ENCODE measurements at places on chromosomes 11 and 22.
A peak's percentile ranks its signal among the peaks of the same experiment; 100 is the strongest.

DNA sequence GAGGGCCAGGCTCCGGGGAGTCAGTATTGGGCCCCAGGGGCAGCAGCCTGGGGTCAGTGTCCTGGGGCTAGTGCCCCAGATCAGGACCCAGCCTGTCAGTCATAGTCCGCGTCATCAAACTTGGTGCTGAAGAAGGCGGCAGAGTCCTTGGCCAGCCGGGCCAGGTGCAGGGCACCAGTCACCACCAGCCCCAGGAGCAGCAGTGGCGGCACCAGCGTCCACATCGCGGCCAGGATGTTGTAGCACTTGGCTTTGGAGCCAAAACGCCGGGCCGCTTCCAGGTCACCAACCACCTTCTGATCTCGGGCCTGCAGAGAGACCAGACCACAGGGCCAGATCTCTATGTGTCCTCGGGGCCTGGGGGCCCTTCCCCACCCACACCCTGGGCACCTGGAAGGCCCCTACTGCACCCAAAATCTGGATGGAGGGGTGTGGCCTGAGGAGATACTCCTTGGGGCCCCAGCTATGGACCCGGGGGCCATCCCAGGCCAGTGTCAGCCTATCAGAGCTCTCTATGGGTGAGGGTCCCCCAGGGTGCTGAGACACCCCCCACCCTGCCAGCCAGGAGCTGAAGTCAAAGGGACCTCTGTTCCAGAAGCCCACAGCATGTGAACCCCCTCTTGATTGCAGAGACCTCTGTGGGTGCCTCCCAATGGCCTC lies 790 bp downstream of the IFITM5 start:
- DNase-seq = no peak

DNA sequence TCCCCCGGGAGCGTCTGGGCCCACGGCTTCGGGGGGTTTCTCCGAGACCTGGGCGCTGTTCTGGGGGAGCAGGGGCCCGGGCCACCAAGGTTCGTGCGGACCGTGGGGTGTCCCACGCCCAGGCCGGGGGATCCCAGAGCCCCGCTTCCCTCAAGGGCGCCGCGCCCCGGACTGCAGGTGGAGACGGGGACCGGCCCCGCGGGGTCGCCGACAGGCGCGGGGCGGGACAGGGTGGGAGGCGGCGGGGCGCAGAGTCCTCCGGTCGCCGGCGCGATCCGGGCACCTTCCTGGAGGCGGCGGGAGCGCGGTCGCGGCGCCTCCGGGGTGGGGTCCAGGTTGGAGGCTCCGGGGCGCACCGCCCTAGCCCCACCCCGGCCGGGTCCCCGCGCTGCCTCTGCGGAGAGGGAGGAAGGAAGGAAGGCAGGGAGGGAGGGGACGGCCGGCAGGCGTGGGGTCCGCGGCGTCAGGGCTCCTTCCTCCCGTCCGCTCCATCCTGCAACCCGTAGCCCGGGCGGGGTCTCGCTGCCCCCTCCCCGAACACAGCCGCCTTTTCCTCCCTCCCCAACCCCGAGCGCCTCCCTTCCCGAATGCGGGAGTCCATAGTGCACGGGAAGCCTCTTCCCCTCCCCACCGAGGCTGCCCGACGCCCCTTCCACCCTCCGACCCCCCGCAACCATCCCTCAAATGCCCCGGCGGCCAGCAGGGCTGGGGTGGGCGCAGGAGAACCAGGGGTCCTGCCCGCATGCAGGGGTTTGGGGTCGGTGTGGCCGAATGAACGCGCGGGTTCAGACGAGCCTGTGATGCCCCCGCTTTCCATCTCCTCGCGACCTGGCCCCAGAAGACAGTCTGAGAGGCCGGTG lies 4.3 kb upstream of the ZBED4 start:
- DNase-seq = no peak

- DNase-seq = no peak
Measured at GRCh38 chr11:88179971-88180629, 4.9 kb upstream of the RAB38 start.

DNA sequence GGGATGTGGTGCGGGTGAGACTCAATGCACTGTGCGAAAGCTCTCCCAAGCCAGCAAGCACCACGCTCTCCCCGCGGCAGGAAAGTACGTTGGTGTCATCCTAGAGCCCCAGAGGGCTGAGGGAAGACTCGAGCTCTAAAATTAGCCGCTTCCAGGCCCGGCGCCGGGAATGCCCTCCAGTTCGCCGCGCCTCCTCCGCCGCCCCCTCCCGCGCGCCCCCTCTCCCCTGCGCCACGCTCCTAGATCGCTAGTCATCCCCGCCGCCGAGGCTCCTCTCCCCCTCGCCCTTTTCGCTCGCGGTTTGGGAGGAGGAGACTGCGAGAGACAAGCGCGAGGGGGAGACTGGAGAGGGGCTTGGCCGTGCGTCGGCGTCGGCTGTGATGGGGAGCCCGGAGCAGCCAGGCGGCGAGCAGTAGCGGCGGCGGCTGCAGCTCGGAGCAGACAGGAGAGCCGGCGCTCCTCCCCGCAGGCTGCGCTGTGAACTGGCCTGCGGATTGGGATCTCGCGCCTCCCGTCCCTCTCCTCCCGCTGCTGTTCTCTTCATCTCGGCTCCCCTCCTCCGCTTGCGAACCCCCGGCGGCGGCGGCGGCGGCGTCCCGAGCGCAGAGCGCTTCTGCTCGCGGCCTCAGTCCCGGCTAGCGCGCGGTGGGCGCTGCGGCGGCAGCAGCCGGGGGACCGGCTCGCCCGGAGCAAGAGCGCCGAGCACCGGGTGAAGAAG lies at the start of gene FAT3:
Gene FAT3 (plus strand): TSS at position 412 of the 718 bp plus-strand sequence. CDS start 127,295 bp downstream, outside the sequence.
- no peak for DNase-seq

DNA sequence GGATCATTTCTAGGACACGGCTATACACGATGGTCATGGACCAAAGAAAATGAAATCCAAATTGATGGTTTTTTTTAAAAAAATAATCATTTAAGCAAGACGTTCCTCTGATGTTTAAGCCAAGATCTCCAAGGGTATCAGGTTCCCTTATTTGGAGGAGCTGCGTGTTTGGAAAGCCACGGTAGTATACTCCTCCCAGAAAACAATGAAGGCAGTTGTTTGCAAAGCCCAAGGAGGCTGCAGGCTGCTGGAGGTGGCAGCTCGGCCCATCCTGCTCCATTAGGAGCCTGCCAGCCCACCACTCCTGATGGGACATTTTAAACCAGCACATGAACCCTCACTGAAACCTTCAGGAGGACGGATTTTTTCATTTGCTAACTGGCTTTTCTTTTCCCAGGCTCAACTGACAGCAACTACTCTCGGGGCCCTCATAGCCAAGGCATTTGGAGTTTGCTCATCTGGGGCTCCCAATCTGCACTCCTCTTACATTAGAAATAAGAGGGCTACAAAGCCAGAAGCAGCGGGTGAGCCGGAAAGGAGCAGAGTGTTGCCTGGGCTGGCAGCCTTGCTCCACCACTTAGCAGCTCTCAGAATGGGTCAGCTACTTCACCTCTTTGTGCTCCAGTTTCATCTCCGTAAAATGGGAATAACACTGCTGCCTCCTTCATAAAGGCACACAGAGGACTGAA lies 58.4 kb downstream of the ABTB2 start:
- peak; percentile 17 for DNase-seq

DNA sequence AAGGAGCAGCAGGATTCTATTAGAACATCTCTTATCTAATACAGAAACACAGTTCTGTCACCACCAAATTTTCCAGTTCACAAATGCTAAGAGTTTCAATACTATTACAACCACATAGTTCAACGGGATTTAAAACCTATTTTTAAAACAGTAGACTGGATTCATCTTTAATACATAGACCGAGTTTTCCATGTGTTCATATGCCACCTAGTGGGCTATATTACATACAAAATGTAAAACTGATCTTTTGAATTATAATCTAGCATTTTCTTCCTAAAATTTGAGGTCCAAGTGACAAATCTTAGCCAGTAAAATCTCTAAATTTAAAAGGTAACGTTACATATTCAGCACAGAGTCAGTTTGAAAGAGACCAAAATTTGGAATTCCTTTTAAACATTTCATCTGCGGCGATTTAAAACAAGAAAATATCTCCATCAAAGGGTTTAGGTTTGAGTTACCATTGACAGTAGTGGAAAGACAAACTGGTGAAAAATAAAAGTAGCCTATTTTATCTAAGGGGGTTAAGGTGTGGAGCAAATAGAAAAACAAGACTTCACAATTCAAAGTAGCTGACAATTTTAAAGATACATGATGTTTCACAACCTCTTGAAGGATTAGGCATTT lies 269.3 kb upstream of the MPPED2 start:
- no peak for DNase-seq

GRCh38 chr11:72712168-72712751 lies 38.0 kb upstream of the PDE2A start:
- DNase-seq = no peak

- DNase-seq = peak; percentile 51
Measured at GRCh38 chr11:65132988-65133700, 1.2 kb downstream of the SYVN1 start.

DNA sequence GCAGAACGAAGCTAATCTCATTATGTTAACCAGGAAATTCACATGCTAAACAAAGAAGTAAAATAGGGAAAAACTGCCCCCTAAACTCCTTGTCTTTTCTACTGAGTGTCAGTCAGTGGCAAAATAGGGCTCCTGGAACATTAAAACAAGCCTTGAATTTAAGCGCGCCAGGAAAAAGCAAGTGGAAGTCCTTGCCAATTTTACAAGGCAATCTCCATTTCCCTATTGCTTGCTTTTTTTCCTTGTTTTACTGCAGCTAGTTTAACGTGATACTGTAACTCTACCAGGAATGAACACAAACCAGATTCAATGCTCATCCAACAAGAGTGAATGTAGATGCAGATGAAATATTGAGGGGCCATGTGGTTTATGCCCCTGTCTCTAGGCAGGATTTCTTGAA lies 28.1 kb upstream of the KIRREL3 start:
- DNase-seq = no peak

- no peak for DNase-seq
Measured at GRCh38 chr22:36986242-36986821, 32.9 kb downstream of the TST start.

GRCh38 chr11:29318134-29318845 lies 698.5 kb downstream of the KCNA4 start:
- DNase-seq = no peak

GRCh38 chr11:125404811-125405790 lies 91.0 kb downstream of the FEZ1 start:
- DNase-seq = no peak

DNA sequence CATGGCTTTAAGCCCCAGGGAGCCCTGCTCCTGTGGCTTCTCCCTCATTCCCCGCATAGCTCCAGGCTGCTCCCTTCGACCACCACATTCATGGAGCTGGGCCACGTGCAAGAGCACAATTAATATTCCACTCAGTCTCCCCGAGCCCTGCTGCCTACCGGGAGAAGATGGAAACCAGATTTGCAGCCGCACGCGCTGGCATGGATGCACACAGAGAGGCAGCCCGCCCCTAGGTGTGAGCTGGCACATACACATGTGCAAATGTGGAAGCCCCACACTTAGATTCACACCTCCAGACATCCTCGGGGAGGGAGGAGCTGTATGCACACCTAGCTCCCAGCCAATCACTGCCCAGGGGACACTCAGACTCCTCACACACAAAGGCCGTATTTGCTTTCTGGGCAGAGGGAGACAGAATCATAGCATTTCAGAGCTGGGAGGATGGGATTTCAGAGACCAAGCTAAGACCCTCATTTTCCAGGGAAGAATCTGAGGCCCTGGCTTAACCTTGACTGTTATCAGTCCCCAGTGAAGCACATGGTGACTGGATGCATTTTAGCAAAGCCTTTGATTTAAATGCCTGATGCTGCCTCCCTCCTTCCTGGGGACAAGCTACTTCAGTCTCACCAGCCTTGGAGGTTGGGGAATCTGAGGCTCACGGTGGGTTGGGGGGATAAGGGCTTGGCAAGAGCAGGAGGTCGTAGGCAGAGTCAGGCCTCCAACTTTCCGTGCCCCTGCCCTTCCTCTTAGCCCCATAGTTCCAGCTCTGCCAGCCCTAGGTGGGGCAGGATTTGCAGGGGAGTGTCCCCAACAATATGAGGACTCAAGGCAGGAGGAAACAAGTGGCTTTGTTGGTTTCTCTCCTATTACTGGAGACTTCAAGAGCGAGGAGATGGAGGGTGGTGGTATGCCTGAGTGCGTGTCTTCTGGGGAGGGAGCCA lies 5.3 kb upstream of the CREB3L1 start:
- DNase-seq = no peak

DNA sequence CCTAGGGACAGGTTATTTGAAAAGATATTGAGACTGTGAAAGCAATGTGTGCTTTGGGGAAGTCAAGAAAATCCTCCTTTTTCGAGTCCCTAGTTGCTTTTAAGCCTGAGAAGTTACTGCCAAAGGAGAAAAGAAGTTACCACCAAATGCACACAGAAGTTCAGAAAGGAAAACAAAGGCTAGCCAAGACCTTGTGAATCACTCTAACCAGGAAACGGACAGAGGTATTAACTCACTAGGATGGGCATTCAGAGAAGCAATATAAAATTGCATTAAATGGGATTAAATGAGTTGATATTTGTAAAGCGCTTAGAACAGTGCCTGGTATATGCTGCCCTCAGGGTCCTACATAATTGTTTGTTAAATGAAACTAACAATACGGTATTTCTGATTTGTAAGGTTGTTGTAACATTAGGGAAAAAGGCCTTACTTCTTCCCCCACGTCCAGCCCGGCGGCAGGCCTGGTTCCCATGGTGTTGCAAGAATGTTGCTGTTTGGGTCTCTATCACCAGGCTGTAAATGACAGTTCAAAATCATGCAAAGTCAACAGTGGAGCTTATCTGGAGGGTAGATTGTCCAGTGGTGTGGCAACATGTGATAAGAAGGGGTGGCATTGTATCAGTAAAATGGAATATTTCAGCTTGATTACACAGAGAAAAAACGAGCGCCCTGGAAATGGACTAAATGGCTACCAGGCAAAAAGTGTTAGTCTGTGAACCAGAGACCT lies 7.1 kb downstream of the TMA7B start:
- no peak for DNase-seq

- DNase-seq = no peak
Measured at GRCh38 chr22:28711820-28712777, 29.5 kb downstream of the CHEK2 start.

- DNase-seq = no peak
Measured at GRCh38 chr11:128417607-128418324, 169.6 kb downstream of the ETS1 start.

DNA sequence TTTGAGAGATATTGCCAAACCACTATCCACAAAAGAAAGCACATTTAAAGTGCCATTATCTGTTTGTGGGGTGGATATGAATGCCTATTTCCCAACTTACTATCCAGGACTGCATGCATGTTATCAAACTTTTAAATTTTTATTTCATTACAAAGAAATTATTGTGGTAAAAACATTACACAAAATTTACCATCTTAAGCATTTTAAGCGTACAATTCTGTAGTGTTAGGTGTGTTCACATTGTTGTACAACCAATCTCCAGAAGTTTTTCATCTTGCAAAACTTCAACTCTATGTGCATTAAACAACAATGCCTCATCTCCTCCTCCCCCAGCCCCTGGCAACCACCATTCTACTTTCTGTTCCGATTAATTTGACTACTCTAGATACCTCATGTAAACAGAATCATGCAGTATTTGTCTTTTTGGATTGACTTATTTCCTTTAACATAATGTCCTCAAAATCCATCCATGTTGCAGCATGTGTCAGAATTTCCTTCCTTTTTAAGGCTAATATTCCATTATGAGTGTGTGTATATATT lies 17.6 kb upstream of the CD44 start:
- no peak for DNase-seq

- no peak for DNase-seq
Measured at GRCh38 chr11:57244911-57245310, 7.9 kb upstream of the APLNR start.
